ENCODE measurements at places on chromosomes 16 and 17.

DNA sequence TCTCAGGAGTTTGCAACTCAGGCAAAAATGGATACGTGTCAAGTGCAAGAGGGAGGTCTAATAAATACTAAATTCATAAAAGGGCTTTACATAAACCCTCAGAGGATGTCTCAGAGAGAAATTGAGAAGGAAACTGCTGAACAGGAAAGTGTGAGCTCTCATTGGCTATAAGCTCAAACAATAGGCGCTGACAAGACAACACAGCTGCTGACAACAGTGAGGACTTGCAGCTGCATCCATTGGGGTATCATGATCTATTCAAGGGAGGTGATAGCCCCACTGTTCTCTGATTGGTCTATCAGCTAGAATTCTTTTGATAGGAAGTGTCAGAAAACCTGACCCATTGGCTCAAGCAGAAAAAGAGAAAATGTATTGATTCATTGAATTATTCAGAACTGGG lies 187.2 kb downstream of the CBLN1 start:
- DNase-seq = no peak

- DNase-seq = no peak
Measured at GRCh38 chr16:57264381-57264780, 19.3 kb downstream of the ARL2BP start.

- no peak for DNase-seq
Measured at GRCh38 chr16:23074423-23074822, 74.8 kb downstream of the USP31 start.

- no peak for DNase-seq
Measured at GRCh38 chr16:64098451-64098850, 1023.4 kb downstream of the CDH11 start.

DNA sequence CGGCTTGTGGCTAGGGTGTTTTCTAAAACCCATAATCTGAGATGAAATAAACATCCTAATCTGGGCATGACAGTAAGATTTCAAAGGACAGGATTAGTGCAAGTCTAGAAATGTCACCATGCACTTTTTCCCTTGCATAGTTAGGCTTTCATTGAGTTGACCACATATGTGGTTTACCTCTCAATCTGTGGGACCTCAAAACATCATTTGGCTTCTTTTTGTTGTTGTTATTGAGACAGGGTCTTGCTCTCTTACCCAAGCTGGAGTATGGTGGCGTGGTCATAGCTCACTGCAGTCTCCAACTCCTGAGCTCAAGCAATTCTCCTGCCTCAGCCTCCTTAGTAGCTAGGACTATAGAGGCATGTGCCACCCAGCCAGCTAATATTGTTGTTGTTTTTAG lies 197.8 kb downstream of the CEP112 start:
- DNase-seq = no peak

DNA sequence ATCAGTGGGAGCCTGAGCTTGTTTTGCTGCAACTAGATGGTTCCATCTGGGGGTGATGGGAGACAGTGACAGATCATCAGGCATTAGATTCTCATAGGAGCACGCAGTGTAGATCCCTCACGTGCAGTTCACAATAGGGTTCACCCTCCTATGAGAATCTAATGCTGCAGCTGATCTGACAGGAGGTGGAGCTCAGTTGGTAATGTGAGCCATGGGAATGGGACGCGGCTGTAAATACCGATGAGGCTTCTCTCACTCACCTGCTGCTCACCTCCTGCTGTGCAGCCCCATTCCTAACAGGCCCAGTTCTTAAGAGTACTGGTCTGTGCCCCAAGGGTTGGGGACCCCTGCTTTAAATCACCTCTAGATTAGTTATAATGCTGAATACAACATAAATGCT lies 137.5 kb upstream of the PLEKHM1 start:
- DNase-seq = no peak

DNA sequence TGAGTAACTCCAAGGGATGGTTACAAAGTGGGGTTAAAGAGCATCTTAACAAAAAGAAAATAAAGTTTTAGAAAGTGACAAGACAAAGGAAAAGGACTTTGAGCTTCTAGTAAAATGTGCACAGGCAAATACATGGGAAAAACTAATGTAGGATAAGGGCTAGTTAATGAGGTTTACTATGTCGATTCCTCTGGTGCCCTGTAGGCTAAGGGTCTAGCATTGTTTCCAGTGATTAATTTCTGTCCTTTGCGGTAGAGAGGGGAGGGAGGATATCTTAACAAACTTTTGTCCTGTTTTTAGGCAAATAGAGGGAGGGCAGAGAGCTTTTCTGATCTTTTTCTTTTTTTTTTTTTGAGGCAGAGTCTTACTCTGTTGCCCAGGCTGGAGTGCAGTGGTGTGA lies 96.6 kb upstream of the SIAH1 start:
- no peak for DNase-seq

- DNase-seq = no peak
Measured at GRCh38 chr16:9270424-9270823, 179.0 kb downstream of the HAPSTR1 start.
